ENCODE measurements at places on chromosomes 3 and 15.
A peak's percentile ranks its signal among the peaks of the same experiment; 100 is the strongest.

DNA sequence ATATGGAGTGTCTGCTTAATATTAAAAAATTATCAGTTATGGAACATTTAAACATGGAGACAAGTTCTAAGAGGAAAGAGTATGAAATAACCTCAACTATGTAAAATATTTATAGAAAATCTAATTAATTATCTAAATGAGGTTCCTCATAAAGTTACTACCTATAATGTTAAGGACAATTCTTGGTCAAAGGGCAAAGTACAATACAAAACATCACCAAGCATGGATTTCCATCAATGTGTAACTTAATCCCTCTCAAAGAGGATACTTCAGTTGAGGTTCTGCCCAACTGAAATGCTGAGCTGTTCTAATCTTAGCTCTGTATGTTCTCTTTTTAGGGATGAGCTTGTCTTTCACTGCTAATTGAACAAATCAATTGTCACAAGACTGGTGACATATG, 56.0 kb upstream of the CHRM5 start:
- no peak for DNase-seq

- DNase-seq: no peak
Observed at GRCh38 chr3:176992978-176993377, 204.3 kb downstream of the TBL1XR1 start.

- no peak for DNase-seq
Observed at GRCh38 chr3:35946121-35946853, 307.0 kb downstream of the ARPP21 start.

DNA sequence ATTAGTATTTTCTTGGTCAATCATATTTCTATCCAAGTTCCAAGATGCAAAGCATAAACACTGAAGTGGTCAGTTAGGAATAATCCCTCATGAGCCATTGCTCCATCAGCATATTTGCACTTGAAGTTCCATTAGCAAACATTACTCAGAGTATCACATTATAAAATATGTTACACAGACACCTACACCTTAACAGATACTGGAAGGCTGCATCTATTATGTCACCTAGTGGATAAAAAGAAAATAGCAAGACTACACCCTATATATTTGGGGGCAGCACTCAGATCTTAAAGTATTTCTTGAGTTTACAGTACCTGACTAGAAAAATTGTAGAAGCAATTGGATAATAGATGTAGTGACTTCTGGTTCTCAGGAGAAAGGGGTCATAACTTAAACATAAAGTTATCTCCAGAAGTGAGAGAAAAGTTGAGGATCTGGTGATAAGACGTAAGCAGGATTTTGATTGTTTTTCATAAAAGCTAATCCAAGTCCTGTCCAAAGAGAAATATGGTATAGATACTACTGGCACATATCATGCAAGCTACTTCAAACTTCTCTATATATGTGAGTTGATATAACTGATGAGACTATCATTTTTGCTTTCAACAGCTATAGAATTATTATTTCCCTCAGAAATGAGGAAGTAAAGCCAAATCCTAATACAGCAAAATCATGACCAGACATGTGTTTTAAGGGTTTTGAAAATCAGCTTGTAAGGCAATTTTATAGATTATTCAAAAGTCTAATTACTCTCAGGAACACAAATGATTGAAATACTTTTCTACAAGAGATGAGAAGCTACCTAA, 422.2 kb downstream of the GBE1 start:
- no peak for DNase-seq

DNA sequence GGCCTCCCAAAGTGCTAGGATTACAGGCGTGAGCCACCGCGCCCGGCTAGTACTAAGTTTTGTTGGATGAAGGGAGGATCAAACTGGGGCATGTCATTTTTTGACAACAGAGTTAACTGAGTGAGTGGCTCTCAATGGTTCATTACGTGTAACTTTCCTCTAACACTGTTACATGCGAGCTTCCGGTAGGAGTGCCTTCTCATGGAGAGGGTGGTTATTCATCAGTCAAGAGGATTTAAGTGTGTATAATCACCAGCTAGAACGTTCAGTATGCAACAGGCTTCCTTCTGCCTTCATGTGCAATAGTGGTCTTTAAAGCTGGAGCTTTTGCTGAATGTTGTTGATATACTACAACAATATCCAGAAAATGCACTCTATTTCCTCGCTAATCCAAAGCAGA, 19.1 kb upstream of the GOLGA8A start:
- no peak for DNase-seq

GRCh38 chr3:110419096-110419495, 652.5 kb upstream of the NECTIN3 start:
- no peak for DNase-seq

DNA sequence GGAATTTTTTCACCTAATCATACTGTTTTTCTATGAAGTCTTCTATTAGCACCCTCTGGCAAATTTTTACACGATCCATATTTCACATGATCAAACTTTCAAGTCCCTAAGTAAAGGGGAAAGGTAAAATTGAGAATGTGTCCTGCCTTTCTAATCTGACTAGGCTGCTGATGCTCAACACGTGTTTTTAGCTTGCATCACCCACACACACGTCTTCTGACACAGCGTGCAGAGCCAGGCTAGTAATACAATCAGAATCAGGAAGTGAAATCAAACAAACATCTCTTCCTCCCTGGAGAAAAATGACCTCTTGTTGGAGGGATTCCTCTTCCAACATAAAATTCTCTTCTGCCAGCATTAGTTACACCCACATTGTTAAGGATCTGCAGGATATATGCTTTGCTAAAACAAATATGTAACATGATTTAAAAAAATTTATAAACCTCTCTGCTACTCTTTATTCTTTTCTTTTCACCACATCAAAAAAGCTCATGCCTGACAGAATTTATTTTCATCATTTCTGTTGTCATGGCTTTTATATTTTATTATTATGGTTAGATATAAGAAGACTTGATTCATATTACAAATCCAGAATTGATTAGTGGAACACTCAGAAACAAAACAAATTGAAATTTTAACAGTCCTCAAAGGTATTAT, 122.4 kb downstream of the RAP2B start:
- peak; percentile 6 for DNase-seq

DNA sequence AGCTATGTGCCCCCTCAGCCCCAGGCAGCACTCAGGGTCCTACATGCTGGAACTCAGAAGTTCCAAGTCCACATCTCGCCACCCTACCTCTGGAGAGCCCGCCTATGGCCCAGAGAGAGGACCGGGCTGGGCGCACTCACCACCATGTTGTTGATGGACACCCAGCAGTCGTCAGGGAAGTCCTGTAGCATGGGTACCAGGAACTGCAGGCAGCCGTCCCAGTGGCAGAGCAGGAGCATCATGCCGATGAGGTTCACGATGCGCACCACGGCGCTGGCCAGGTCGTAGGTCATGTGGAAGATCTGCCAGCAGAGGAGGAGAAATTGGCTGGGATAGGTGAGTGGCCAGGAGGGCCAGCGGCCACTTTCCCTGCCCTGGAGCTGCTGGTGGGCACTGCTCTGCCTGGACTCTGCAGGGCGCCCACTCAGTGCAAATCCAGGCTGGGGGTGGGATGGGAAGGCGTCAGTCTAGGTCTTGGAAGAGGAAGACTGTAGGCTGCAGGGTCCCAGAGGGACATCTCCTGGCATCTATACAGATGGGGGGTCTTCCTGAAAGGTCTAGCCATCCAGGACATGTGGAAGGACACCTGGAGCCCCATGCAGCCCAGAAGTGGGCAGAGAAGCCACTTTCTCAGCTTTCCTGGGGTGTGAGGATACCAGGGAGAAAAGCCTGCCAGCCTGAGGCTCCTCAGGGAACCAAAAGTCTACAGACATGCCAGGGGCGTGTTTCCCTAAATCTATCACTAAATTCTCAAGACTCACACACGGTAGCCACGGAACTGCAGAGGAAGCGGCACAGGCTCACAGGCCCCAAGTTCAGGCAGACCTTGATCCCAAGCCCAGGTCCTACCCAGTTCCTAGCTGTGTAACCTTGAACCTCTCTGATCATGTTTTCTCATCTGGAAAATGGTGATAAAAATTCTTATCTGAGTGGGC, 36.5 kb downstream of the HCN4 start:
- DNase-seq: no peak

DNA sequence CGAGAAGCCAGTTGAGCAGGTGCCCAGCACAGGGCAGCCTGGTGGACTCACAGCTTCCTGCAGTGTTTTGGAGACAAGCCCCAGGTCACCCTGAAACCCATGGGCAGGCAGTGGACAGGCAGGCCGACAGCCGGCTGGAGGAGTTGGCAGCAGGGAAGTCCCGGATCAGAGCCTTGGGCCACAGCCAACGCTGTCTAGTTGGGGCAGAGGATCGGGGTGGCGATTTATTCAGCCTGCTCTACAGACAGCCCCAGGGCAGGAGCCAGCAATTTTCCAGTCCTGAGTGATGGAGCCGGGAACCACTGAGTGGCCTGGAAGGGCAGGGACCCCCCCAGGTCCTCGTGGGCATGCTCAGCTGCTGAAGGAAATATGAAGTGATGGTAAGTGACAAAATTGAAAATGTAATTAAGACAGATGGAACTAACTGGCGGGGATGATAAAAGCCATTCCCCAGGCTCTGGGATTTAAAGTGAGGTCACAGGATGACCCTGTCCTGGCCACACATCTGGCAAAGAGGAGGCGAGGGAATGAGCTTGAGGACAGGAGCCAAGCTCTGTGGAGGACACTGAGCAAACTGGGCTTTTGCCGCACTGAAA, 34.4 kb upstream of the TBC1D21 start:
- DNase-seq: peak; percentile 79

DNA sequence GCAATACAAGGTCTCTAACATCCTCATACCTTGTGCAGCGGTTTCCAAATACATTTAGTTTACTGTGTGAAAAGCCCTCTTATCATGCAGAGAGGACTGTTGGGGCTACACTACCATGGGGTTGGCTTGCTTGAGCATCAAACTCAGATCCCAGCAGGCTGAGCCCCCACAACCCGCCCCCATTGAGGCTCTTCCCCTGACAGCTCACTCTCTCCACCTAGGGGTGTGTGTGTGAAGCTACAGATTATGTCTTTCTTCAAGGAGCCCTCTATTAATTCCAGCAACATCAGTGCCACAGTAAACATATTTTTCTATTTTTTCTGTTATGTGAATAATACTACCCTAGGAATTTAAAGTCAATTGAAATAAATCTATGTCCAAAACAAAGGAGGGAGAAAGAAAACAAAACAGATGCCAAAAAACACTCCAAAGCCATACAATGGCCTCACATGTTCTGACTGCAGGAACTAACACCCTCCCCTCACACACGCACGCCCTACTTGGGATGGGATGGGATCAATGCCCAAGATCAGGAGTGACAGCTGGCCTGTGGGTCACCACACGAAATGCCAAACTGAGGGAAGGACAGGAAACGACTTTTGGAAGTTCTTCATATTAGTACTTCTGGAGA, 14.7 kb downstream of the TM4SF4 start:
- DNase-seq: no peak

DNA sequence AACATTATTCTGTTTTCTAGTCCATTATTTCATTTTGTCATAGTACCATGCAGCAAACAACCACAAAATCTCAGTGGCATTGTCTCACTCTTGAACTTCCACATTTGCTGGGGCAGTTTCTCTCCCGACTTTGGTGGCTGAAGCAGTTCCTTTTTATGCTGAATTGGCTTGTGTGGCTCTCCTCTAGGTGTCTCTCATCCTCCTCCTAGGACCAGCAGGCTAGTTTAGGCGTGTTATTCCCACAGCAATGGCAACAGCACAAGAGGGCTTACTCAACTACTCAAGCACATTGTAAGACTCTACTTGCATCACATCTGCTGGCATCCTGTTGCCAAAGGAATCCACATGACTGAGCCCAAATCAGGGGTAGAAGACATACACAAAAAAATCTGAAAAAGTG, 201.8 kb upstream of the KCNH8 start:
- no peak for DNase-seq

Data from caudate nucleus (tissue), 63 donors.